ENCODE measurements at places on chromosomes 3 and 15. TPM values are rescaled to one million over a fixed set of nuclear protein-coding genes. Genes with fewer than 3 reads are reported as not detected.

The SH2D7 gene
- not detected for total RNA-seq

The PPARG gene
- 80.7 TPM for total RNA-seq

GRCh38 chr3:38549082-38549481, 52.9 kb downstream of the EXOG start:
- no peaks in the 10 kb centered on the region for H3K36me3 ChIP-seq
- no peaks in the 10 kb centered on the region for H3K4me1 ChIP-seq
- no peaks in the 10 kb centered on the region for H3K27me3 ChIP-seq

DNA sequence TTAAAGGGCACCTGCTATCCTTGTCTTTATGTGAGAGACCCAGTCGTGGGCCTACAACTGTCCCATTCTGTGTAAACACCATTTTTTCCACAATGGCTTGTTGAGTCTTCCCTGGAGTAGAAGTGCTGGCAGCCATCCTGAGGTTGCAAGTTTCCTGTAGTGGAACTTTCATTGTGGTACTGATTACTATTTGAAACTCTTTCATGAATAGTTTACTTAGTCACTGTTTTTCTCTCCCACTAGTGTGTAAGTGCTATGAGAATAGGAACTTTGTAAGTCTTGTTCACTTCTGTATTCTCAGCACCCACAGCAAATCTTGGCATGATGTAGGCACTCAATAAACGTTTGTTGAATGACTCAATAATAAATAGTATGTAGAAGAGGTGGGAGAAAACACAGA, 48.6 kb downstream of the RARB start:
- H3K27ac ChIP-seq, result no peak overlapping the region
- peaks cover 8% of the 10 kb centered on the region for H3K4me1 ChIP-seq
- no peaks in the 10 kb centered on the region for H3K27me3 ChIP-seq
- H3K36me3 ChIP-seq, result no peaks in the 10 kb centered on the region
